Thyroid gland (tissue), 4 donors: ENCODE measurements at places on chromosomes 3 and 15.

DNA sequence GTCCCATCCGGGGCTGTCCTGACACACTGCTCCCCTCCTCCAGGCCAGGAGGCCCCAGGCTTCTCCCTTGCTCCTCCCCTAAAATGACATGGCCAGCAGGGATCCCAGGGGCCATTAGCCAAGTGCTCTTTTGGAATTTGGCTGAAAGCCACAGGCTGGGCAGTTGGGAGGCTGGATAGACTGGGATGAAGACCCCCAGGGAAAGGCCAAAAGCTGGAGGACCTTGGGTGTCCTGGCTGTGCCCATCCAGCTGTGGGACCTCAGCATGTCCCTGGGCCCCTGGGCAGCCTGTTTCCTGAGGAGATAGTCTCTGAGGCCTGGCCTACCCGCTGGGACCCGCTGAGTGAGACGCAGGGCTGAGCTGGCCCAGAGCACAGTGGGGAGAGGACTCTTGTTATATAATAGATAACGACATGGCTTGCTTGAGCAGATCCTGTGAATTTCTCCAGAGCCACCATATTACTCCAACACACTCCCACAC is 5.7 kb upstream of the PDE8A start:
- H3K27ac ChIP-seq = no peak overlapping the region
- no peaks in the 10 kb centered on the region for H3K36me3 ChIP-seq
- peak; percentile 28 for DNase-seq
- no peak overlapping the region for H3K4me3 ChIP-seq

- no peak for DNase-seq
- H3K36me3 ChIP-seq = no peaks in the 10 kb centered on the region
- H3K27me3 ChIP-seq = no peaks in the 10 kb centered on the region
- H3K4me1 ChIP-seq = no peaks in the 10 kb centered on the region
- H3K4me3 ChIP-seq = no peak overlapping the region
- H3K27ac ChIP-seq = no peak overlapping the region
These were observed 228.5 kb downstream of the CHL1 start for GRCh38 chr3:425079-425478.

GRCh38 chr3:181006541-181006940 is 17.0 kb upstream of the DNAJC19 start:
- no peak overlapping the region for H3K27ac ChIP-seq
- H3K4me3 ChIP-seq = no peak overlapping the region
- H3K4me1 ChIP-seq = no peaks in the 10 kb centered on the region
- no peaks in the 10 kb centered on the region for H3K27me3 ChIP-seq
- no peak for DNase-seq
- no peaks in the 10 kb centered on the region for H3K36me3 ChIP-seq

GRCh38 chr3:21417991-21418390 is 333.0 kb downstream of the ZNF385D start:
- no peaks in the 10 kb centered on the region for H3K36me3 ChIP-seq
- H3K4me3 ChIP-seq = no peak overlapping the region
- H3K27me3 ChIP-seq = no peaks in the 10 kb centered on the region
- H3K4me1 ChIP-seq = no peaks in the 10 kb centered on the region

DNA sequence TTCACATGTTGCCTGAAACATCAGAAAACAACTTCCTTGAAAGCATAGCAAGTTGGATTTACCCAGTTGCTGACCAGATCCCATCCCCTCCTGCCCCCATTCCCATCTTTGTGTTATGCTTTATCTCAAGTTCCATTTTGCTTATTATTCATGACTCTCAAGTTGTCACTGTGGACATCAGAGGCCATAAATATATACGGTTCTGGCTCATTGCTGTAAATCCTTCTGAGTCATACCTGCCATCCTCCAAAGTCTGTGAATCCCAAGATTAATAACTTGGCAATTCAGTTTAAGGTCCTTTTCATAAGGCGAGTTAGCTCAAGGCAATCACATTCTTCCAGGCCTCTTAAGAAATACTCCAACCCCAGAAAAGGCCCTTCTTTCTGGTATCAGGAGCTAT is 126.2 kb upstream of the C2CD4B start:
- H3K27ac ChIP-seq = no peak overlapping the region
- H3K4me3 ChIP-seq = no peak overlapping the region
- H3K36me3 ChIP-seq = no peaks in the 10 kb centered on the region
- H3K27me3 ChIP-seq = no peaks in the 10 kb centered on the region
- no peaks in the 10 kb centered on the region for H3K4me1 ChIP-seq

DNA sequence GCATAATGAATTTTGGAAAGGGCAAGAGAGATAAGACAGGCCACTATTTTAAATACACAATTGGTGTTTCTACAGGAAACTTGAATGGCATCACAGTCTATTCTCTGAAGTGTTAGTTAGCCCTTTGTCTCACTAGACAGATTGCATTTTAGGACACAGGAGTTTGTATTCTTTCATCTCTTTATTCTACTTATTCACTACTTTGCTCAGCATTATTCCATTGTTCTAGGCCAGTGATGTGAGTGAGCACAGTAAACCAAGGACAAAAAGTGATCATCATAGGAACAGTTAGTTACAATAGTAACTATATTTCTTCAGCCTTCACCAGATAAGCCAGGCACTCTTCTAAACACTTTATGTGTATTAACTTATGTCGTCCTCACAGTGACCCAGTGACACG is 150.2 kb upstream of the SLCO3A1 start:
- DNase-seq = no peak
- H3K4me1 ChIP-seq = no peaks in the 10 kb centered on the region
- H3K27ac ChIP-seq = no peak overlapping the region
- no peaks in the 10 kb centered on the region for H3K27me3 ChIP-seq
- H3K36me3 ChIP-seq = no peaks in the 10 kb centered on the region

- no peaks in the 10 kb centered on the region for H3K27me3 ChIP-seq
- no peak overlapping the region for H3K27ac ChIP-seq
- H3K4me3 ChIP-seq = no peak overlapping the region
- no peaks in the 10 kb centered on the region for H3K36me3 ChIP-seq
- DNase-seq = peak; percentile 70
These were observed 98.8 kb upstream of the MB21D2 start for GRCh38 chr3:193016437-193016901.

- DNase-seq = no peak
- no peak overlapping the region for H3K4me3 ChIP-seq
- H3K27ac ChIP-seq = no peak overlapping the region
- no peaks in the 10 kb centered on the region for H3K36me3 ChIP-seq
- H3K27me3 ChIP-seq = no peaks in the 10 kb centered on the region
These were observed 397.1 kb downstream of the CNTN4 start for GRCh38 chr3:2495746-2496145.

DNA sequence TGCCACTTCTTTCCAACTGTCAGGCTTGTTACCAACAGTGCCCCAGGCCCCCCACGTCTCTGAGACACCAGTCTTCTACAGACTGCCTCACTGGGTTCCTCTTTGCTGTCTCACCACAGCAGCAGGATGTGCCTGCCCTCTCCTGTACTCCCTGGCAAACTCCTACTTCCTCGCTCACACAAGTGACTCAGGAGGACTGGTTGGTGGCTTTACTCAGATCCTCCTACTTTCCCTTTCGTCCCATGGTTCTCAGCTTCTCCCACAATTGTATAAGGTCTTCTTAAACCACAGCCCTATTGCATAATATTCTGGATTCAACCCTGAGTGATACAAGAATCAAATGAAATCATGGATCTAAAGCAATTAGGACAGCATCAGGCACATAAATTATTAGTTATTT is 246.6 kb upstream of the PROK2 start:
- H3K4me3 ChIP-seq = no peak overlapping the region
- no peak overlapping the region for H3K27ac ChIP-seq
- no peaks in the 10 kb centered on the region for H3K36me3 ChIP-seq
- no peaks in the 10 kb centered on the region for H3K27me3 ChIP-seq
- H3K4me1 ChIP-seq = no peaks in the 10 kb centered on the region
- DNase-seq = no peak

- no peak overlapping the region for H3K27ac ChIP-seq
- H3K36me3 ChIP-seq = no peaks in the 10 kb centered on the region
- H3K4me3 ChIP-seq = no peak overlapping the region
- no peak for DNase-seq
These were observed 33.8 kb upstream of the MUC4 start for GRCh38 chr3:195845483-195845882.

- no peak overlapping the region for H3K4me3 ChIP-seq
- H3K27ac ChIP-seq = no peak overlapping the region
- H3K4me1 ChIP-seq = peaks cover 3% of the 10 kb centered on the region
These were observed 43.3 kb downstream of the TGFBR2 start for GRCh38 chr3:30649572-30650318.

GRCh38 chr3:102673271-102674115 is 238.7 kb downstream of the ZPLD1 start:
- H3K27ac ChIP-seq = no peak overlapping the region
- H3K36me3 ChIP-seq = no peaks in the 10 kb centered on the region
- H3K27me3 ChIP-seq = no peaks in the 10 kb centered on the region

GRCh38 chr3:66604481-66604880 is 103.7 kb upstream of the LRIG1 start:
- H3K27ac ChIP-seq = no peak overlapping the region
- H3K27me3 ChIP-seq = no peaks in the 10 kb centered on the region
- DNase-seq = no peak
- H3K4me3 ChIP-seq = no peak overlapping the region
- no peaks in the 10 kb centered on the region for H3K36me3 ChIP-seq
- no peaks in the 10 kb centered on the region for H3K4me1 ChIP-seq

- H3K36me3 ChIP-seq = no peaks in the 10 kb centered on the region
- H3K27me3 ChIP-seq = no peaks in the 10 kb centered on the region
- DNase-seq = no peak
- H3K27ac ChIP-seq = no peak overlapping the region
- no peaks in the 10 kb centered on the region for H3K4me1 ChIP-seq
- H3K4me3 ChIP-seq = no peak overlapping the region
These were observed 51.4 kb downstream of the CHL1 start for GRCh38 chr3:247916-248315.

DNA sequence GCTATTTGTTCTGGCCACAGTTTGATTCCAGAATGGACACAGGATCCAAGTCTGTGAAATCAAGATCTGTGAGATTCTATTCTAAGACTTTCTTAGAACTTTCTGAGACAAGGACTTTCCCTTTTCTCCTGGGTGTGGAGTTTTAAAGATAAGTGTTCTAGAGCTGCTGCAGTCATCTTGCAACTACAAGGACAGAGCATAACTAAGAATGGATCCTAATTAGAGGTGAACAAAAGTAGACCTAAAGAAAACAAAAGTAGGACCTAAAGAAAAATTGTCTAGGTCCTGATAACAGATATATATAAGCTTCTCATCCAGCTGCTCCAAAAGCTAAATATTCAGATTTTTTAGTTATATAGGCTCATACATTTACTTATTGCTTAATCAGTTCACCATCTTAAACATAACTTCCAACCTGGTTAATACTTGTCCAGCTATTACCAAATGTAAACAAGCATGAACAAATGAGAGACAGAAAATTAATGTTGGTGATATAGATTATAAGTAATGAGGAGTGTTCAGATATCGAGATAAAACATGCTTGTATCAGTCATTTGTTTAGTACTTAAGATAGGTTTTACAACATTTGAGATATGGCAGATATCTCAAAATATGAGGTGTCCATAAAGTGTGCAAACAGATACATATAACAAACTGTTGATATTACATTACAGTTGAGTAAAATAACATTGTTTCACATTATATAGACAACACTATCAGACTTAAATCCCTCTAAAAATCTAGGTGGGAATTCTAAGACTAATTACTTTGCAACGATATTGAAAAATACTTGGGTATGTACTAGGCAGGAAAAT is 75.1 kb downstream of the CD200 start:
- no peak overlapping the region for H3K27ac ChIP-seq
- no peaks in the 10 kb centered on the region for H3K4me1 ChIP-seq
- H3K36me3 ChIP-seq = no peaks in the 10 kb centered on the region
- H3K27me3 ChIP-seq = no peaks in the 10 kb centered on the region

- no peaks in the 10 kb centered on the region for H3K36me3 ChIP-seq
- H3K27ac ChIP-seq = no peak overlapping the region
- H3K4me1 ChIP-seq = no peaks in the 10 kb centered on the region
- no peaks in the 10 kb centered on the region for H3K27me3 ChIP-seq
- no peak overlapping the region for H3K4me3 ChIP-seq
- DNase-seq = no peak
These were observed 431.1 kb downstream of the WDR72 start for GRCh38 chr15:53328341-53328740.

GRCh38 chr3:55989366-55989765 is 478.9 kb downstream of the ERC2 start:
- no peak for DNase-seq
- H3K4me1 ChIP-seq = no peaks in the 10 kb centered on the region
- no peak overlapping the region for H3K27ac ChIP-seq
- no peaks in the 10 kb centered on the region for H3K36me3 ChIP-seq
- H3K27me3 ChIP-seq = no peaks in the 10 kb centered on the region

GRCh38 chr3:190323246-190323626 is 990 bp upstream of the CLDN1 start:
- no peak for DNase-seq
- H3K36me3 ChIP-seq = no peaks in the 10 kb centered on the region
- no peak overlapping the region for H3K4me3 ChIP-seq
- H3K27ac ChIP-seq = no peak overlapping the region
- H3K4me1 ChIP-seq = peaks cover 15% of the 10 kb centered on the region

DNA sequence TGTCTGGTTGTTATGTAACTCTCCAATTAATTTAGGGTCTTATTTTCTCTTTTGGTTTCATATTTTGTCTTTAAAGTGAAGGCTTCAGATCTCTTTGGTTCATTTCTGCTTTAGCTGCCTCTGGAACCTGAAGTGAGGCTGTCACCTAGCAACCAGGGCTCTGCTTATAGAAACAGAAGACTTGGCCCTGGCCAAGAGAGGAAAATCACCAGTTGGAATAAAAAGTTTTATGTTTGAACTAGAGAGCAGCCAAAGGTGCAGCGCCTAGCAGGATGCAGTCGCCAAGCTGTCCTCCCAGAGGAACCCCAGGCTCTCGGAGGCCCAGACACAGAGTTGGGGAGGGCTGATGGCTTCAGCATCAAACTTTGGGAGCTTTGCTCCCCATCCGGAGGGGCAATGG is 41.1 kb downstream of the LYZL4 start:
- H3K36me3 ChIP-seq = no peaks in the 10 kb centered on the region
- H3K27ac ChIP-seq = no peak overlapping the region
- no peaks in the 10 kb centered on the region for H3K27me3 ChIP-seq
- H3K4me3 ChIP-seq = no peak overlapping the region
- peak; percentile 73 for DNase-seq

- DNase-seq = no peak
- no peaks in the 10 kb centered on the region for H3K27me3 ChIP-seq
- no peaks in the 10 kb centered on the region for H3K4me1 ChIP-seq
These were observed 119.4 kb downstream of the DLG1 start for GRCh38 chr3:197178998-197179397.

DNA sequence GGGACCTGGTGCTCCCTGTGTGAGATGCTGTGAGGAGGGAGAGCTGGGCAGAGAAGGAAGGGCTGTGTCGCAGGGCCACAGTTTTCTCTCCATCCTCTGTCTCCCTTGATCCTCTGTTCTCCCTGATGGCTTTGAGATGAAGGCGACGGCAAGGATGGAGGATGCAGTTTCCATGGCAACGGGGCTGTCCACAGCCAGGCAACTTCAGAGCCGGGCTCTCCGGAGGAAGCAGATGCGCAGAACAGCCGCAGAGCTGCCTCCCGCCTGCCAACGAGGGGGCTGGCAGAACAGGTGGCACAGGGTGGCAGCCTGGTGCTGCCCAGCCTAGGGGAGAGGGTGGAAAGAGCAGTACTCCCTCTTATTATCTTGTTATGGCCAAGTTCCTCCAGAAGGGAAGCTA is 9.9 kb upstream of the GRM2 start:
- no peak overlapping the region for H3K4me3 ChIP-seq
- H3K36me3 ChIP-seq = peaks cover 17% of the 10 kb centered on the region
- H3K4me1 ChIP-seq = no peaks in the 10 kb centered on the region
- H3K27ac ChIP-seq = no peak overlapping the region

- H3K4me1 ChIP-seq = no peaks in the 10 kb centered on the region
- H3K36me3 ChIP-seq = peaks cover 38% of the 10 kb centered on the region
- no peak overlapping the region for H3K4me3 ChIP-seq
- no peaks in the 10 kb centered on the region for H3K27me3 ChIP-seq
- DNase-seq = no peak
- H3K27ac ChIP-seq = no peak overlapping the region
These were observed 35.8 kb downstream of the RBM15B start for GRCh38 chr3:51426921-51427320.
